CD4-positive, alpha-beta T cell treated with Interleukin-6 at 100 ng/mL for 8 hours (primary cell): ENCODE measurements at places on chromosomes 11 and 22.

- DNase-seq: no peak
Measured at GRCh38 chr11:81647374-81647773, 1086.3 kb downstream of the FAM181B start.

DNA sequence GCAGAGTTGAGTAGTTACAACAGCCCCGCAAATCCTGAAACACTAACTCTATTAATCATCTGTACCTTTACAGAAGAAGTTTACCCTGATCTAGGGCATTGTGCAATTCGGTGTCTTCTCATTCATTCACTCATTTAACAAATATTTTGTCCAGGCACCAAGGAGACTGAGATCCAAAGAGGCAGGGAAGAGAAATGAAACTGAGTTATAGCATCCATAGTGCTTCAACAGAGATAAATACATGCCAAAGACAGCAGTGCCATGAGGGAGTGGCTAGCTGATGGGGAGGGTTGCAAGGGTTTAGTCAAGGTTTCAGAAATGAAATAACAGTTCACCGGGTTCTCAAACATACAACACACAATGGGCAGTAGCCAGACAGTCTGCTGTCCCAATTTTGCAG is 40.2 kb upstream of the MTNR1B start:
- no peak for DNase-seq

GRCh38 chr11:18395735-18396504 is 1.6 kb downstream of the LDHA start:
- DNase-seq: peak; percentile 96

- no peak for DNase-seq
Measured at GRCh38 chr11:57407010-57407920, 16.8 kb upstream of the PRG2 start.

DNA sequence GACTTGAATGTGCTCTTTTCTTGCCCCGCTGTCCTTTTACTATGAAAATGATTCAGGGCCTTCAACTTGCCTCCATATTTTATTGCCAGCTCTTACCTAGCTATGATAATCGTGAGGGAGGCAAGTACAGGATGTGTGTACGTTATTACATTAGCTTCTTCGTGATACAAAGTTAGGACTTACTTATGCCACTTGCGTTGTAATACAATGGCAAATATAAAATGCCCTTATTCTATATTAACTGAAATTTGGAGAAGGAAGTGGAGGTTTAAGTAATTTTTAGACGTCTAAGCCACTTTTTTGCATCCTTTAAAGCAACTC is 10.8 kb upstream of the CCT8L2 start:
- DNase-seq: no peak

GRCh38 chr11:123179586-123179985 is 15.5 kb downstream of the CLMP start:
- DNase-seq: no peak

- DNase-seq: no peak
Measured at GRCh38 chr11:106461839-106462545, 384.5 kb downstream of the AASDHPPT start.

GRCh38 chr11:133951327-133952198 is 5.2 kb downstream of the IGSF9B start:
- no peak for DNase-seq

- no peak for DNase-seq
Measured at GRCh38 chr11:130766650-130767565, 149.4 kb downstream of the SNX19 start.

DNA sequence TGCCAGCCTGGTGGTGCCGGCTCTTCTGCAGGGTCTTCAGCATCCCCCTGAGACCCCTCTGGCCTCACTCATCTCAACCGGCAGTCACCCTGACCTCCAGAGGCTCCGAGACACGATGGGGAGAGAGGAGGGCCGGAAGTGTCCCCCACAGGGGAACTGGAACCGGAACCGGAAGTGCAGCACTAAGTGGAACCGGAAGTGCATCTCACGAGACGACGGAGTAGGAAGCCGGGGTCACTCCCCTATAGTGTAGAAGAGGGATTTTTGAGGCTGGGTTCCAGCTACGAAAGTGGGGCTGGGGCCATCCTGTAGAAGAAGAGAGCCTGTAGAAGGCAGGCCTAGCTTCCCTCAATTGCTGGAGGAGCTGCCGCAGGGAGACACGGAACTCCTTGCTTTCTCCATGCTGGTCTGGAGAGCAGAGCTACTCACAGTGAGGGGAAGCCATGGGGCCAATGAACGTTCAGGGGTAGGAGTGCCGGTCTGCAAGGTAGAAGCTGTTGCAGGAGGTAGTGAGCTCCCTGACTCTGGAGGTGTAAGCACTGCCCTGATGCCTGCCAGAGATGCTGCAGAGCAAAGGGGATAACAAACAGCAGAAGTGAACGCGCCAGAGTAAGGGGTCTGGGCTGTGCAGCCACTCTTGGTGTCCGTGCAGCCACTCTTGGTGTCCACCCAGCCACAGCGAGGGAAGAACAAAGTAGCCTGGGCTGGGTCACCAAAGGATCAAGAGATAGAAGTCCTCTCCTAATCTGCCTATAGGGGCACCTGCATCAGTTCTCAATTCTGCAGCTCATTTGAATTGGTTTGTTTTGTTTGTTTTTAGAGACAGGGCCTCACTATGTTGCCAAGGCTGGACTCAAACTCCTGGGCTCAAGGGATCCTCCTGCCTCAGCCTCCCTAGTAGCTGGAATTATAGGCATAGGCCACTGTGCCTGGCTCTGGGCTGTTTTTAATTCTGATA is 21.9 kb downstream of the SCUBE1 start:
- no peak for DNase-seq
